ENCODE measurements at places on chromosomes 2 and 18. TPM values are rescaled to one million over a fixed set of nuclear protein-coding genes. Genes with fewer than 3 reads are reported as not detected.

GRCh38 chr2:768451-768850, 91.2 kb upstream of the TMEM18 start:
- no peak overlapping the region for H3K27ac ChIP-seq
- H3K36me3 ChIP-seq = no peaks in the 10 kb centered on the region
- no peak overlapping the region for H3K4me3 ChIP-seq

- H3K27me3 ChIP-seq = peaks cover 25% of the 10 kb centered on the region
- H3K27ac ChIP-seq = no peak overlapping the region
- H3K4me3 ChIP-seq = no peak overlapping the region
- no peaks in the 10 kb centered on the region for H3K36me3 ChIP-seq
- DNase-seq = no peak
These were observed 47.4 kb downstream of the TRPM8 start for GRCh38 chr2:233964581-233964980.

DNA sequence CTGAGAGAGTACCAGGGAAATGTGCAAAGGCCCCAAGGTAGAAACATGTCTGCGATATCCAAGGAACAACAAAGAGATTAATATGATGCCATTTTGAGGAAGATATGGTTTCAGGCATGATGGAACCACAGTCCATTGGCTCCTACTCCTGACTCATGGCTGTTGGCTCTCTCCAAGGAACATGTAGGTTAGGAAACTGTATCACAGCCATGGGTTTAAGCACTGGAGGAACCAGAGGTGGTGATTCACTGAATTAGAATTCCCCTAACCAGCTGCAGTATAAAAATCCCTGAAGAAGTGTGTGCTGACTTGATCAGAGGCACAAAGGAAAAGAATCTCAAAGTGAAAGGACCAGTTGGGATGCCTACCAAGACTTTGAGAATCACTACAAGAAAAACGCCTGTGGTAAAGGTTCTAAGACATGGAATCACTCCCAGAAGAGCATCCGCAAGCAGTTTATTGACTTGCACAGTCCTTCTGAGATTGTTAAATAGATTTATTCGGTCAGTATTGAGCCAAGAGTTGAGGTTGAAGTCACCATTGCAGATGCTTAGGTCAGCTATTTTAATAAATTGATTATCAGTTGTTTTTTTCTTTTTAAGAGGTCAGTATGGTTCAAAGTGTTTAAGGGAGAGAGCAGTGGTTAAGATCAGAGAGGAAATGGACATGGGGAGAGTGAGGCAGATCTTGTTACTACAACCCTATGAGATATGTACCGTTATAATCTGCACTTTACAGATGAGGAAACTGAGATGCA, 110.7 kb upstream of the OTX1 start:
- no peak overlapping the region for H3K4me3 ChIP-seq
- H3K36me3 ChIP-seq = peaks cover 3% of the 10 kb centered on the region
- DNase-seq = no peak
- H3K27ac ChIP-seq = no peak overlapping the region
- peaks cover 6% of the 10 kb centered on the region for H3K4me1 ChIP-seq

DNA sequence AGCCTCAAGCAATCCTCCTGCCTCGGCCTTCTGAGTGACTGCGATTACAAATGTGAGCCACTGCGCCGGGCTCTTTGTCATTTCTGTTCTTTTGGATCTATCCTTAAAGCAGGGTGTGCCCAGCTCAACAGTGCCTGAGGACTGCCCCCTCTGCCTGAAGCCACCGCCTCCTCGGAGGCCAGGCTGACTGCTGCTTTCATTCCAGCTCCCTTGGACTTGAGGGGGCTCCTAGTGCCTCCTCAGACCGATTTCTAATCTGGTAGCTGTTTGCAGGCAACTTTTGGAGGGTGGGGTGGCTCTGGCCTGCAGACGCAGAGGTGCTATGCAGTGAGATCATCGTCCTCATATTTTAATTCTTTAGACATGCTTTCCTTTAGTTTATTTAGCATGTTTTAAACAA, 35.9 kb upstream of the KLF11 start:
- peaks cover 14% of the 10 kb centered on the region for H3K4me1 ChIP-seq
- H3K27ac ChIP-seq = peak overlapping the region; percentile 61
- H3K36me3 ChIP-seq = no peaks in the 10 kb centered on the region

- no peak for DNase-seq
- H3K36me3 ChIP-seq = peaks cover 2% of the 10 kb centered on the region
- no peak overlapping the region for H3K27ac ChIP-seq
- no peaks in the 10 kb centered on the region for H3K27me3 ChIP-seq
- no peak overlapping the region for H3K4me3 ChIP-seq
These were observed 17.7 kb downstream of the ROCK2 start for GRCh38 chr2:11326677-11327211.

DNA sequence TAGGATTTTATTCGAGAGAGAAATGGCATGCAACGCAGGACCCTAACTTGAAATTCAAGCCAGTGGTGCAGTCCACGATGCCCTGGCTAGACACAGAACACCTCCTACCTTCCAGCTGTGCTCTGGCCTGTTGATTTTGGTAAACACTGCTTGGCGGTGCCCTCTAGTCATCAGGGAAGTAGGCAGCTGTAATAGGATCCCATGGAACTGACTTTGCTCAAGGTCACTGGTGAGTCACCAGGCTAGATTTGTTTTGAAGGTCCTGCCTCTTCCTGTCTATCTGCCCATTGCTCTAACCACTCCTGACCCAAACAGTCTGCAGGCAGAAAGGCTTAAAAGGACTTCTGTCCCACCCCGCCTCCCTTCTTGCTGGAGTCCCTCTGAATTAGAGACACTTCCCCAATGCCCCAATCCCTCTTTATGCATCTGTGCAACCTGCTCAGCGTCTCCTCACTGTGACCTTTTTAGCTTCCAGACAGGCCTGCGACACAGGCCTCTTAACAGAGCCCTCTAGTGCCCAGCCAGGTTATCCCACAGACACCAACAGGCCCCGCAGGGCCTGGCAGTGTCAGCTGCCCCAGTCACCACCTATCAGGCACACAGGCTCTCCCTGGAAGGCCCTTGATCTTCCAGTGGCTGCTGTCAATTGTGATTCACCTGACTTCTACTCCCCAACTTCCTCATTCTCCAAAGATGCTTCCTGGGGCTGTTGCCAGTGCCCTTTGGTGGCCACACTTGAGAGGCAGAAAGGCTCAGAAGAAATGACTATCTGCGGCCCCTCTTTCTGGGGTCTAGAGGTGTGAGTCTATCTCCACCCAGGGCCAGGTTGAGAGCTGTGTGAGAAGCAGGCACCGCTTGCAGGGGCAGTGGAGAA, 5.2 kb downstream of the TMEM127 start:
- H3K4me1 ChIP-seq = peaks cover 19% of the 10 kb centered on the region
- H3K27me3 ChIP-seq = no peaks in the 10 kb centered on the region
- H3K36me3 ChIP-seq = peaks cover 4% of the 10 kb centered on the region
- H3K27ac ChIP-seq = peak overlapping the region; percentile 68
- no peak overlapping the region for H3K4me3 ChIP-seq
- DNase-seq = no peak

- peaks cover 29% of the 10 kb centered on the region for H3K4me1 ChIP-seq
- H3K36me3 ChIP-seq = no peaks in the 10 kb centered on the region
- H3K27me3 ChIP-seq = peaks cover 34% of the 10 kb centered on the region
- no peak overlapping the region for H3K4me3 ChIP-seq
These were observed 80.1 kb downstream of the XDH start for GRCh38 chr2:31334311-31335026.

GRCh38 chr2:190827720-190828119, 52.9 kb upstream of the GLS start:
- H3K4me1 ChIP-seq = no peaks in the 10 kb centered on the region
- no peaks in the 10 kb centered on the region for H3K27me3 ChIP-seq
- no peaks in the 10 kb centered on the region for H3K36me3 ChIP-seq
- no peak overlapping the region for H3K4me3 ChIP-seq

DNA sequence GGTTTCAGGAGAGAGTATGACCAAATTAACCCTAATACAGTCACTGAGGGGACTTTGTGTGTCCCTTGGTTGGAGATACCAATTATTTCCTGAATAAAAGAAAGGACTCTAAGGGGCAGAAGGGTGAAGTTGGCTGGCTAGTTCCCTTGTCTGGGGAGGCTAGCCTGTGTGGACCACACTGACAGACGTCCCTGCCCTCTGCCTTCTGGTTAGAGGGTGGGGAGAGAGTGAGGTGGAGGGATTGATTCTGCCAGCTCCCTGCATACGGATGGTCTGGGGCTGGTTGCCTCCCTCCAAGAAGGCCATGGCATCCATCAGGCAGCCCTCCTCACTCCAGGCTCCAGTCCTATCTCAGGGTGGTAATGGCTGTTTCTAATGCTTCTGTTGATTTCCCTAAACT, 37.4 kb upstream of the AFF3 start:
- peaks cover 18% of the 10 kb centered on the region for H3K27me3 ChIP-seq
- no peaks in the 10 kb centered on the region for H3K36me3 ChIP-seq
- no peak for DNase-seq
- H3K27ac ChIP-seq = no peak overlapping the region
- H3K4me1 ChIP-seq = peaks cover 26% of the 10 kb centered on the region
- no peak overlapping the region for H3K4me3 ChIP-seq

DNA sequence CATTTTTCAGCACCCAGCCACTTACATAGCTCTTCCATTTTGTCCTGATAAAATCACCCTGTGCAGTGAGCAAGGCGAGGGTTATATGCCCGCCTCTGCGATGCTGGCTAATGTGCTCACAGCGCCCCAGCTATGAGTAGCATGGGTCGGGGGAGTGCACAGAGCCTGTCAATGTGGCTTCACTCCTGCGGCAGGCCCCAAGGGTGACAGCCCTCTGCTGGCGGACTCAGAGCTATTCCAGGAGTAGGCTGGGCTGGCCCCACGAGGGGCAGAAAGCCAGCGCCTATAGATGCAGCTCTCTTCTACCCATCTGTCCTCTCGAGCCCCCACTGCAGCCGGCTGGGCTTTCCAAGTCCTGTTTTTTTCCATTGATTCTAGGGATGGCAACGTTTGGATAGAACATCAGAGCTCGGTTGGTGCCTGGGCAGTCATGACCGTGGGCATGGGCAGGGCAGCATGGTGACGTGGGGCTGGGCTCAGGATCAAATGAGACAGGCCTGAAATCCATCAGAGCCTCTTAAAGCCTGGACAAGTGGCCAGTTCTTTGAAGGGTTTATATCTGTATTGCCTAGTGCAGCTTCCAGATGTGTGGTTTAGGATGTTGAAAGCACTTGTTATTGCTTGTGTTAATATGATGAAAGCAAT, 134.7 kb downstream of the MCFD2 start:
- H3K27ac ChIP-seq = no peak overlapping the region
- no peak for DNase-seq
- no peak overlapping the region for H3K4me3 ChIP-seq
- peaks cover 1% of the 10 kb centered on the region for H3K27me3 ChIP-seq
- peaks cover 25% of the 10 kb centered on the region for H3K4me1 ChIP-seq

DNA sequence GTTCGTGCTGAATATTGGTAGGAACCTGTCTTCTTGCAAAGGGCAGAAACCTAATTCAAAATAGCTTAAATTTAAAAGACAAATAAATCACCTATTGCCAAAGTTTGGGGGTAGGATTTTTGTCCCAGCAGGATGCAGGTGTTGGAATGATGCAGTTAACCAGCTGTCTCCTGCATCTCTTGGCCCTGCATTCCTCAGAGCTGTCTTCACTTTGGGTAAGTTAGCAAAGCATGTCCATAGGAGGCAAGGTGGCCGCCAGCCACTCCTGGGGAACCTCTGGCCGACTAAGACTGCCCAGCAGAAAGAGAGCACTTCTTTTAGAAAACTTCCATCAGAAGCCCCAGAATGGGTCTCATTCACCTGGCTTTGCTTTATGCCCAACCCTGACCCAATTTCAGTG, 20.5 kb upstream of the NYAP2 start:
- DNase-seq = no peak
- H3K27ac ChIP-seq = no peak overlapping the region
- no peaks in the 10 kb centered on the region for H3K36me3 ChIP-seq
- H3K4me1 ChIP-seq = peaks cover 14% of the 10 kb centered on the region
- H3K4me3 ChIP-seq = no peak overlapping the region

DNA sequence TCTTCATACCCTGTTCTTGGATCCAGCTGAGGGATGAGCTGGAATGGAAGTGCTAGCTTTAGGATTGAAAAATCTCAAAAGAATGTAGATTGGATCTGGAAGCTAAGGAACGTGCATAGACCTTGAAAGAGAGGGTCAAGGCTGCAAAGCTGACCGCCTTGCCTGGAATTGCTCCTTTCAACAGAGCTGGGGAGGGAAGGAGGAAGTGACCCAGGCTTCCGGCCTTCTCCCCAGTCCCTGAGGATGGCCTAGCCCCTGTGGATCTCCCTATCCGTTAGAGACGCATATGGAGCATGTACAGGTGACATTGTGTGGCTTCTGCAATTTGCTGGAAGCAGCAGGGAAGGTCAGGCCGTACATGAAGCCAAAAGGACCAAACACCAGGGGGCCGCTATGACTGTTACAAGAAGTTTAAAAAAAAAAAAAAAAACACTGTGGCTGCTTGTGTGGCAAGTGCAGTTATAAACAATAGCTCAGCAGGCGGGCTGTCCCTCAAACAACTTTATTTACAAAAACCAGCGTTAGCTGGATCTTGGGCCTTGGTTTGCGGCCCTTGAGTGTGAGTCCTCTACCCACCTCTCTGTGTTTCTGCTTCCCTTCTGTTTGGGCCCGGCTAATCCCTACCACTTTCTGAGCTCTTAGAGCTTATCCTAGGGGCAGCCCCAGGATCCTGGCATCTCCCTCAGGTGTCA, 227.6 kb downstream of the SEPTIN10 start:
- H3K4me3 ChIP-seq = no peak overlapping the region
- peaks cover 13% of the 10 kb centered on the region for H3K4me1 ChIP-seq
- DNase-seq = no peak
- H3K27ac ChIP-seq = no peak overlapping the region
- no peaks in the 10 kb centered on the region for H3K36me3 ChIP-seq

- peaks cover 3% of the 10 kb centered on the region for H3K4me1 ChIP-seq
- H3K27me3 ChIP-seq = no peaks in the 10 kb centered on the region
- no peak for DNase-seq
- no peaks in the 10 kb centered on the region for H3K36me3 ChIP-seq
- H3K27ac ChIP-seq = no peak overlapping the region
- no peak overlapping the region for H3K4me3 ChIP-seq
These were observed 172.5 kb downstream of the MAIP1 start for GRCh38 chr2:200127848-200128247.

- H3K4me3 ChIP-seq = no peak overlapping the region
- H3K27ac ChIP-seq = no peak overlapping the region
- H3K36me3 ChIP-seq = no peaks in the 10 kb centered on the region
- no peaks in the 10 kb centered on the region for H3K27me3 ChIP-seq
- DNase-seq = no peak
These were observed 65.1 kb downstream of the INPP4A start for GRCh38 chr2:98509542-98510321.

- H3K27me3 ChIP-seq = no peaks in the 10 kb centered on the region
- peaks cover 7% of the 10 kb centered on the region for H3K4me1 ChIP-seq
- H3K36me3 ChIP-seq = peaks cover 16% of the 10 kb centered on the region
- DNase-seq = no peak
- no peak overlapping the region for H3K27ac ChIP-seq
These were observed 7.0 kb downstream of the HJURP start for GRCh38 chr2:233847248-233847898.

Gene SIX2
- 0.11 TPM for total RNA-seq

Gene SERPINB3
- not detected for total RNA-seq

Gene MRO
- 0.40 TPM for total RNA-seq

Gene ANKRD29
- 2.4 TPM for total RNA-seq

Gene CCDC93
- total RNA-seq = 46.5 TPM

All from mesothelial cell of epicardium (in vitro differentiated cells).